ENCODE measurements at places on chromosomes 7 and 10. TPM values are rescaled to one million over a fixed set of nuclear protein-coding genes. Genes with fewer than 3 reads are reported as not detected.

DNA sequence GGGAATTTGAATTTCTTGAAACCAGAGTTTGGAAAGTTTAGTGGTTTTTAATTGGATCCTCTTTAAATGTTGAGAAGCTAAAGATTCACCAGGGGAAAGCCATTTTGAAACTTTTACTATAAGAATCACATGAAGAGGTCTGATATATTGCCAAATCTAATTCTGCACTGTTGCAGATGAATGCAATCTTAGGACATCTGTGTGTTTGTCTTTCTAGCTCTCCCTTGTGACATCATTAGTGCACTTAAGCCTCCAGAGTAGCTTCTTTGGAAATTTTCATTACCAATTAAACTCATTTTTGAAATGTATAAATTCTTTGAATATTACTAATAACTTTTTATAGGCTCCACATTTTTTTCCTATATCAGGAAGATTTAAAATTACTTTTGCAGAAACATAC is 160.2 kb downstream of the BICC1 start:
- no peak for DNase-seq

- no peak for DNase-seq
These were observed 124.3 kb downstream of the ACTR3B start for GRCh38 chr7:152883858-152884257.

DNA sequence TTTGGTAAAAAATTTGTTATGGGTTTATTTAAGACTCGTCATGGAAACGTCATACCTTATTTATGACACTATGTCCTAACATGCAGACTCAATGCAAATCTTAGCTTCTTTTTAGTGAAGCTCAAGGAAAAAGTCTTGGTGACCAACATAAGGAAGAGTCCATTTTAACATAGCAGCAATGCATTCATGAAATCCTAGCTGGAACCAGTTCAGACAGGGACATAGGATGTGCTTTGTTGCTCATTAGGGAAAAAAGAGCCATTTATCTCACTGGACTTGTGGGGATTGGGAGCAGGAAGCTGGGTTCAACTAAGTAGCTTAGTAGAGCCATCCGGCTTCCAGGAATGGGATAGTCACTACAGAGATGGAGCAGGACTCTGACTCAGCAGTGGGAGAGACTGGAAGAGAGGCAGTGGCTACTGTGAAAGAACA is 100.7 kb upstream of the DKK1 start:
- DNase-seq: no peak

DNA sequence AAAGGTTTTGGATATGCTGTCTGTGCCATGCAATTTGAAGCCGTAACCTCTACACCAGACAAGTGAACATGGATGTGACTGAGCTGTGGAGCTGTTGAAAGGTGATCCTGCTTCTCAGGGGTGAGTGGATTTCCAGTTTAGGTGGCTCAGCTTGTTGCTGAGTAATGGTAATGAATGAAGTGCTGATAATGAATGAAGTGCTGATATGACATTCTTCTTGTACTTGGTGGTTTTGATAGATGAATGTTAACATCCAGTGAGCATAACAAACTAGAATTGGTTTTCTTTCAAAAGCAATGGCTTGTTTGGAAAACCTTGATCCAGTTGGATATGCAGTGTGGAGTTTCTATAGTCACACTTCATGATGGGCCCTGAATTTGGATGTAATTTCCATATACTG is 89.7 kb upstream of the FZD8 start:
- no peak for DNase-seq

DNA sequence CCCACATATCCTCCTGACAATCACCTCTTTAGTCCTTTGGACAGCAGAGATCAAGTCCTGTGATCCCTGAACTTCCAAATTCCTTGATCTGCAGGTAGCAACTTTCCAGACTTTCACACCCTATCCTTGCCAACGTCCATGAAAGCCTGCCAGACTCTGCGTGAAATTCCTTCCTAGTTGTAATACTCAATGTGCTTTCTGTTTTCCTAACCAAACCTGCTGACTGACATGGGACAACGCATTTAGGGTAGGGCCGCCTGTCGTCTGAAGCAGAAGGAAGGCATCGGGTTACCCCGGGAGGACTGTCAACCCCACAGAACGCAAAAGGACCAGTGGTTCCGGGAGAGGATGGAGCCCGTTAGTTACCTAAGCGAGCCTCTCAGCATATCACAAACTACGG is 23.9 kb downstream of the ITGA8 start:
- DNase-seq: no peak

DNA sequence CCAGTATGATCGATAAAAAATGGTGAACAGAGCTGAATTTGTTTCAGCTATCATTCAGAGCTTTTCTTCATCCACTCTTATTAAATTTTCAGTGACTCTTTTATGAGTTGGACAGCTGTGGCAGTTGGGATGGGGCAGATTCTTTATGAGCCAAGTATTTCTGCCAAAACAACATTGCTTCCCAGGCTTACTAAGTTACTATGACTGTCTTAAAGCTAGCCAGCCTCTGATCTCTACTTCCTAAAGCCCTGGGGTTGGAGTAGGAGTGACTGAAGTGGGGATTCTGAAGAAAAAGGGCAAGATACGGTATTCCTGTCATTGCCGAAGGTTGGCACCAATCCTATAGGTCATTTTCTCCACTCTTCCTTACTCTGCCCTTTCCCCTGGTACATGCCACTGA is 12.7 kb downstream of the RPP30 start:
- DNase-seq: no peak

DNA sequence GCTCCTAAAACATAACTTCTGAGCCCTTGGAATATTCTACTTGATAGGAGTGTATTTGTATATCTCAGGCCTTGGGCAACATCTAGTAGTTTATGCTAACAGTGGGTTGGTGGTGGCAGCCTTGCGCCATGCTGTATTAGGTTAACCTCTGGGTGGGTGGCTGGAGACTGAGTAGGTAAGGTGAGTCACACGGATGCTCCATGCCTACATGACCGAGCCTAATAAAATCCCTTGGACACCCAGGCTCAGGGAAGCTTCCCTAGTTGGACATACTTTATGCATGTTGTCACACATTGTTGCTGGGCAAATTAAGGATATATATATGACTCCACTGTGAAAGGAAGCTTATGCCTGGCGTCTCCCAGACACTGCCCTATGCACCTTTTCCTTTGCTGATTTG is 6.0 kb upstream of the DAGLB start:
- no peak for DNase-seq

Gene CPA4
- total RNA-seq: not detected

Gene EPDR1
- total RNA-seq: 13.6 TPM

Data from mucosa of descending colon (tissue), 3 donors.